A549 (cell line): ENCODE measurements at places on chromosomes 3 and 15.

DNA sequence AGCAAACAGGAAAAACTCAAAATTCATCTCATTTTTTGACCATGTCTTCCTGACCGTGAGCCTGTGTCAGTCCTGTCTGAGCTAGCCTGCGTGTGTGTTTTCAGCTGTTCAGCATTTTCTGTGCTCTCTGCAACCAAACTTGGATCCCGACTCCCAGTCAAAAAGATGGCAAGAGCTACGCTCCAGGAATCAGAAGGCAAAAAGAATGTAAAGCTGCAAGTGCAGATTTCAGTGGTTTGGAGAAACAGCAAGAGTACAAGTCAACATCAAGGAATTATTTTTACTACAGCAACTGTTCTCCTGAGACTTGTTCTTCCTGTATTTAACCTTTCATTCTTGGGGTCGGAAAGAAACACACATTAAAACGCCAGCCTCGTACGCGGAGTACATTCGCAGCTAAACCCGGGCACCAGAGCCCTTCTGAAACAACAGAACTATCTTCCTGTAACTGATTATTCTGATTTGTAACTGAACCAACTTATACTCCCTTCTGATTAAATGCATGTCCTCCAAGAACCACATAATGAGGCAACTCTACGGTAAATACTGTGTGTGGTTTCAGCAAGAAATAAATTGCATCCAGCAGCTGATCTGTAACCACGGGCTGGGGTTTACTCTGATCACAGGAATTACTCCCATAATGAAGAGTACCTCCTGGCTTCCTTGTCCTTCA, 107.4 kb downstream of the LRIG1 start:
- DNase-seq = no peak

GRCh38 chr3:16468002-16468335, 45.5 kb downstream of the RFTN1 start:
- DNase-seq = no peak

DNA sequence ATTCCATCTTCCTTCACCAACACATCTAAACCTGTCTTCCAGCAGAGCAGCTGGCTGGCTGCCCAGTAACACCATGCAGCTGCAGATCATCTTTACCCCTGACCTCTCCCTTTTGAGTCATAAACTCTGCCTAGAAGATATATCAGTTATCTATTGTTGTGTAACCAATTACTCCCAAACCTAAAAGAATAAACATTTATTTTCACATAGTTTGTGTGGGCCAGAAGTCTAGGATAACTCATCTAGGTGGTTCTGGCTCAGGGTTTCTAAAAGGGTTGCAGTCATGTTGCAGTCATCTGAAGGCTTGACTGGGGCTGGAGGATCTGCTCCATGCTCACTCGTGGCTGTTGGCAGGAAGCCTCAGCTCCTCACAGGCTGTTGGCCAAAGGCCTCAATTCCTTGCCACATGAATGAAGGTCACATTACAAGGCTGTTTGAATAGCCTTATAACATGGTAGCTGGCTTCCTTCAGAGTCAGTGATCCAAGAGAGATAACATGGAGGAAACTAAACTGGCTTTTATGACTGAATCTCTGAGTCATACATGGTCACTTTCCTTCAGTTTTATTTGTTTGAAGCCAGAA, 92.8 kb downstream of the GOLIM4 start:
- no peak for DNase-seq

- no peak for DNase-seq
These were observed 17.4 kb downstream of the PXYLP1 start for GRCh38 chr3:141249041-141249440.

DNA sequence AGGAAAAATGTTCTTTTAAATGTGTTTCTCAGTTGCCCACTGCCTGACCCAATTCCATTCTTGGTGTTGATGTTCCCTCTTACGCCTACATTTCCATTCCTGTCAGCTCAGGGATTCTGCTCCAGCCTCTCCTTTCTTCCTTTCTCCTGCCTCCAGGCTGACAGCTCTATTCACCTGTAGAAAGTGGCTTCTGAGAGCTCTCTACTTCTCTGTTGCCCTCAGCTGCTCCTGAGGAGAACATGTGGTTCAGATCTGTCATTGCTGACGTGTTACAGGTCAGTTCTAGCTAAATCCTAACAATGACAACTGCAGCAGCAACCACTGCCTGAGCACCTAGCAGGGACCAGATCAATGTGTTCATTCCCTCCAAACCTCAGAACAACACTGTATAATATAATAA, 144.9 kb upstream of the PLAAT1 start:
- no peak for DNase-seq
